Colonic mucosa (tissue), 4 donors: ENCODE measurements at places on chromosomes 1 and 21. TPM values are rescaled to one million over a fixed set of nuclear protein-coding genes. Genes with fewer than 3 reads are reported as not detected.

GRCh38 chr1:197737916-197738315 lies 37.4 kb downstream of the DENND1B start:
- no peak for DNase-seq

DNA sequence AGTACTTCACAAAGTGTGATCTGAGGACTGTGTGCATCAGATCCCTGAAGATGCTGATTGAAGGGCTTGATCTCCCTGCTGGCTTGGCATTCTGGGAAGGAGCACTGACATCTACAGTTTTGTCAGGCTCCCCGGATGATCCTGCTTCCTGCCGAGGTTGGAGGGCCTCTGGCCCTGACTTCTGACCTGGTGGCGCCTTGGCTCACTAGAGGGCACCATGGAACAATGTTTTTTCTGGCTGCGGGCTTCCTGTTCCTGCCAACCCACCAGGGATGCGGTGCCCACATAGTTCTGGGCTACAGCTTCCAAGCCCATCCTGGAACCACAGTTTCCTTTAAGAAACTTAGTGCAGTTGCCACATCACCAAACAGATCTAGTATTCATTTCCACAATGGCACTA lies 38.8 kb upstream of the RASAL2 start:
- peak; percentile 71 for DNase-seq

GRCh38 chr1:24921412-24921811 lies 8.7 kb downstream of the RUNX3 start:
- DNase-seq: no peak

GRCh38 chr1:157193219-157193618 lies 55.0 kb upstream of the ETV3 start:
- DNase-seq: no peak

DNA sequence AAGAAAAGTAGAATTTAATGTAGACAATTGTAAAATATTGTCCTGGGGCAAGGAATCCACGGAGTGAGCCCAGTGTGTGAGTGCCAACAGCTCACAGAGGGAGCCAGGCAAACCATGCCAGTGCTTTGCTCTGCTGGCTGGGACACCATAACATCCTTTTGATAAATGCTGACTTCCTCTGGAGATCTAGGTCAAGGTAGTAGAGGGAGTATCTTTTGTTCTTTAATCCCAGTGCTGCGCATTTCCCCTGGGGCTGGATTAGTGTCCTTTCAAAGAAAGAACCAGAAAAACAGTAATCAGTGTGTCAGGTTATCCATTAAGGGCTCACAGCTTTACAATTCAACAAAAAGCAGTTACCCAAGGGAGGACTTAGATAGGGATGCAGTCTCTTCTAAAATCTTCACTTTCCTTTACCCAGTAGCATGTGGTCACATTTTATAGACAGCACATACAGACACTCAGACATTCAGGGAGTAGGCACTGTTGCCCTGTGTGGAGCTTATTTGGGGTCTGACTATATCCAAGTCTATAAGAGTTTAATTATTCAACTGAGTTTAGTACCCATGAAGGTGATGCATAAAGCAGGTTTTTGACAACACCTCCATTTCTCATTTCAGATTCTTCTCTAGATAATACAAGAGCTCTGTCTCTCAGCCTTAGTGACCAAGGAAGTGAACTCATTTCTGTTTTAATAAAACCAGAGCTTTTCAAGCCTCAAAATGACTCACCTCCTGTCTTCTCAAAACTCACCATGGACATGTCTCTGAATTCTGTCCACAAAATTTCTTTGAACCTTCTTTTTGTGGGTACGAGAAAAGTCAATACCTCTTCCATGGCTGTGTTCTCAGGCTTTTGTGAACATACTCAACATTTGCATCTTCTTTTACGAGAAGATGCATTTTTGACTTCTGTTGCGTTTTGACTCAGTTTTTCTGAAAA lies 215.3 kb downstream of the BRINP2 start:
- no peak for DNase-seq

GRCh38 chr1:112849425-112850033 lies 106.5 kb downstream of the SLC16A1 start:
- no peak for DNase-seq

- no peak for DNase-seq
These were observed 9.9 kb downstream of the TOR3A start for GRCh38 chr1:179091691-179092165.

GRCh38 chr21:45601551-45601950 lies 42.0 kb upstream of the PCBP3 start:
- DNase-seq: no peak

DNA sequence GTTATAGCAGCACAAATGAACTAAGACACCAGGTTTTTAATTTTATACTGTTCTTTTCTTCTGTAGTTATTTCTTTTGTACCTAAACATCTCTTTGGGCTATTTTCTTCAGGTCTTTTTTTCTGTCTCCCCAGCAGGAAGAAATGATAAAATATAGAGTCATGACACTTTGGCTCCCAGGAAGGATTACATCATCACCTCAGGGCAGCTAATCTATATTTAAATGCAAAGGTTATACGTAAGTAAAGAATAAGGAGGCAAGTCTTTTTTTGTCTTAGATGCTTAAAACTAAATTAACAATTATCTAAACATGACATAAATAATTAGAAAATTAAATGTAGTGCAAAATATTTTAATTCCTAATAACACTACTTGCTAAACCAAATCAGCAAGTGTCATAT lies 57.0 kb downstream of the WARS2 start:
- no peak for DNase-seq

PRDM2 gene
- 29.3 TPM for total RNA-seq

WNT3A gene
- not detected for total RNA-seq

DISC1 gene
- 3.4 TPM for total RNA-seq

CD247 gene
- 4.9 TPM for total RNA-seq

PDC gene
- total RNA-seq: not detected
